ENCODE measurements at places on chromosomes 3 and 15. TPM values are rescaled to one million over a fixed set of nuclear protein-coding genes. Genes with fewer than 3 reads are reported as not detected.

Gene CCR5
- not detected for total RNA-seq

Gene ARPIN
- total RNA-seq, result 23.0 TPM

Gene KNG1
- total RNA-seq, result not detected

Gene PIERCE2
- 6.6 TPM for total RNA-seq

Gene MCF2L2
- total RNA-seq, result not detected

Gene SEMA7A
- 7.9 TPM for total RNA-seq

Gene STRA6
- total RNA-seq, result 0.18 TPM

Gene GOLGA8G
- not detected for total RNA-seq

Gene SLC22A13
- 0.45 TPM for total RNA-seq

Gene C3orf62
- 2.9 TPM for total RNA-seq

Gene UROC1
- total RNA-seq, result not detected

Gene FAM81A
- total RNA-seq, result 2.6 TPM

Gene CLDN16
- 0.09 TPM for total RNA-seq

Gene CATSPER2
- total RNA-seq, result 2.4 TPM

Gene CTXND1
- total RNA-seq, result not detected

Gene NR2E3
- total RNA-seq, result 0.63 TPM

Gene C3orf80
- total RNA-seq, result 1.8 TPM

Gene CEMIP
- 249 TPM for total RNA-seq

Gene SOX14
- total RNA-seq, result not detected

All from fibroblast of the aortic adventitia (primary cell).